ENCODE measurements at places on chromosomes 5 and 9.

DNA sequence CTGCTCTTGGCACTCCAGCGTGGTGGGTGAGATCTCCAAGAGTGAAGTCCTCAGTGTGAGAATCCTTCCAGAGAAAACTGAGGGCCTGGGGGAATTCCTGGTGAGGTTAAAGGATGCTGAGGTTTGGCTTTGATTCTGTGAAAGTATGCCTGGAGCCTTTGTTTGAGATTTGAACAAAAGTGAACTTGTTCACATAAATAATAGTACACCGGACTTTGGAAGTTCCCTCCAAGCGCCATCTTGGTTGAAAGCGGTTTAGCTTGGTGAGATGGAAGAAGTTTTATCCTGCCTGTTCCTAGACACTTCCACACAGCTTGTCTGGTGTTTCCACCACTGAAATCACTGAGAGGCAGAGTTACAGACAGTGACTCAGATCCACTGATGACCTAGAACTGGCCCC, 286.4 kb downstream of the NTRK2 start:
- no peak for DNase-seq

DNA sequence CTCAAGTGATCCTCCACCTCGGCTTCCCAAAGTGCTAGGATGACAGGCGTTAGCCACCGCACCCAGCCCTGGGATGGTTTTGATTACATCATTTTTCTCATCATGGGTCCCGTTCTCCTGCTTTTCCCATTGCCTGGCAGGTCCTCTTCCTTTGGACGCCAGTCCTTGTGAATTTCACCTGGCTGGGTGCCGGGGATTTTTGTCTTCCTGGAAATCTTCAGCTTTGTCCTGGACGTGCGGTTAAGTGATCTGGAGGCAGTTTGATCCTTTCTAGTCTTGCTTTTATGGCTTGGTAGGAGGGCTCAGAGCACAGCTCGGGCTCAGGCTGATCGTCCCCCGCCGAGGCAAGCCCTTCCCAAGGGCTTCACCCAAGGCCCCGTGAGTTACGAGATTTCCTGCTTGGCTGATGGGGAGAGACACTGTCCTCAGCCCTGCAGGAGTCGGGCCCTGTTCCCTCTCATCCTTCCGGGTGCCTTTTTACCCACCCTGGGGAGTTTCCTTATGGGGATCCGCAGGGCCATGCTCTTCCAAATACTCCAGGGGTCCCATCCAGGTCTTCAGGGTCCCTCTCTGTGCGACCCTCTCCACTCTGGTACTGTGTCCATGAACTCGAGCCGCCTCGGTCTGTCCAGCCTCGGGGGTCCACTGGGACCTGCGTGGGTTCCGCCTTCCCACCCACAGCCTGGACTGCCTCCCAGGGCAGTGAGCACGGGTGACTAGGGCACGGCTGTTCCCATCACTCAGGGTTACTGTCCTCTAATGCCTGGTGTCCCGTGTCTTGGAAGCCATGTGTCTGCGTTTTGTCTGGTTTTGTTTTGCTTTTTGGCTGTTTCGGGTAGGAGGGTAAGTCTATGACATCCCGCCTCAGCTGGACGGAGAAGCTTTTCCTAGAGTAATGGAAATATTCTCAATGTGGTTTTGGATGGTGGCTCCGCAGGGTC, 22.3 kb upstream of the EGFL7 start:
- DNase-seq, result no peak

DNA sequence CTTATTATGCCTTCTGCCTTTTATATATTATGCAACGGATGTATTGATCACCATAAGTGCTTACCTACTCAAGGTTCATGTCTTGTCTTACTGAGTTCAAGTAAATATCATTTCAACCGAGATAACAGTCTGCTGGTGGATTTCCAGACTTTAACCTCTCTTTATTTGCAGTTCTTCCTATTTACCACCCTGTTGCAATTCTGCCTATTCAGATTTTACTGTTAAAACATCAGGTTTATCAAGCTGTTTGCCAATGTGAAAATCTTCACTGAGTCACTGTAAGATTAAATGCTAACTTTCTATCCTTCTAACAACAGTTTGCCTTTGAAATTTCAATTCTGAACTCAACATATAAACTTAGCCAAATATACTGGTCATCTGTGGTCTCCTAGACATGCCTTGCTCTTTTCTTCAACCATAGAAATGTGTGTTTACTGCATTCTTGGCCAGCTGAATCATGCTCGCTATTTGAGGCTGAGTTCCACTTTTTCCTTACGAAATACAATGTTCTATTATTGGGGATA, 471.7 kb upstream of the RORB start:
- peak; percentile 93 for DNase-seq

DNA sequence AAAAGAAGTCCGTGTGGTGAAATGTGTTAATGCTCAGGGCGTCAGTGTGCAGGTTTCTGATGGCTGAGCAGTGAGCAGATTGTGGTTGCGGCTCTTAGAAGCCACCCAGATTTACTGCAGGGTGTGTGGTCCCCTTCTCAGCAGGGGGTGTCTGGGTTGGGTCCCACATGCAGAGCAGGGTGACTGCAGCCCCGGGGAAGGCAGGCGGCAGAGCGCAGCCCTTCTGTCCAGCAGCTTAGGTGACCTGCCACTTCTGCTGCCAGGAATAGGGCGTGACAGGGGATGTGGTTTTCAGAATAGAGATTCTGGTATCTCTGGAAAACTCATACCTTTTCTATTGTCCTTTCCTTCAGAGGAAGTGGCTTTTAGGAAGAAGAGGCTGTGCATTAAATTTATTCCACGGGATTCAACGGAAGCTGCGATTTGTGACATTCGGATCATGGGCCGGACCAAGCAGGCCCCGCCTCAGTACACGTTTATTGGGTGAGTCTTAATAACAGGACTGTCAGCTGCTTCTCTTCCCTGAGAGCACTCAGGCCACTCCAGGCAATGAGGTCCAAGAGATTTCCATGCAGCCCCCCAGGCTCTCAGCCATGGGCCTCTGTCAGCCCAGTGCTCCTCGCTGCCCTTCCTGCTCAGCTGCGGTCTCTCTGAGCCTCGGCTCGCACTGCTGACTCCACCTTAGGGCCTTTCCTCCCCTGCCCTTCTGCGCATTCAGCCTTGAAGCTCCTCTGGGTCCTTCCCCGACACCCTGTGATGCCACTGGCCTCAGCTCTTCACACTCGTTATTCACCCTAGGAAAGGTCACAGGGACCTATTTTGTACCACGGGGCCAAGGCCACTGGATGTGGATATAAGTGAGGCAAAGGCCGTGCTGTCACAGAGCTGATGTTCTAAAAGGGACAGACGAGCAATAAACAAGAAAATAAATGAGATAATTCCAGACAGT, 65.4 kb downstream of the MVB12B start:
- no peak for DNase-seq

- no peak for DNase-seq
Measured at GRCh38 chr5:66863243-66864170, 267.3 kb downstream of the MAST4 start.

- DNase-seq, result peak; percentile 88
Measured at GRCh38 chr5:14204785-14205321, 61.7 kb downstream of the TRIO start.
